ENCODE measurements at places on chromosomes 6 and 20.

GRCh38 chr6:32191696-32192607, 491 bp downstream of the GPSM3 start:
- no peak for DNase-seq

DNA sequence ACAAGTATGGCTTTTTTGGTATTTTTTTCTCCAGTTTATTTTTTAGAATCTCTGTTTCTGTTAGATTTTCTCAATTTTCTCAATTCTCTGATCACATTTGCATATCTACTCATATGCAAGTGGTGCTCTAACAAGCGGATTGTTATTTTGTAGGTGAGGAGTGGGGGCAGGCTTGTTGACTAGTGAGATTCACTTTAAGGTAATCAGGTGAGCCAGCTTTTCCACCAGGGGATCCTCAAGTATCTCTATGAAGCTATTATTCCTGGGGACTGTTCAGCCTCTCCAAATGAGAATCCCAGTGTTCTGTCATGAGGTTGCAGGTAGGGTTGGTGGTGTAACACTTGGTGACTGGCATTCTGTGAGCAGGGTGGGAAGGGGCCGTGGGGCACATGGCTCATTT, 274.3 kb upstream of the FERMT1 start:
- DNase-seq, result no peak

- no peak for DNase-seq
Measured at GRCh38 chr20:59074456-59074855, 31.9 kb upstream of the PRELID3B start.

- no peak for DNase-seq
Measured at GRCh38 chr20:39853636-39854035, 835.4 kb downstream of the MAFB start.

- DNase-seq, result no peak
Measured at GRCh38 chr6:38091613-38092012, 272.1 kb downstream of the ZFAND3 start.

GRCh38 chr6:143125864-143126573, 65.3 kb downstream of the AIG1 start:
- peak; percentile 81 for DNase-seq

DNA sequence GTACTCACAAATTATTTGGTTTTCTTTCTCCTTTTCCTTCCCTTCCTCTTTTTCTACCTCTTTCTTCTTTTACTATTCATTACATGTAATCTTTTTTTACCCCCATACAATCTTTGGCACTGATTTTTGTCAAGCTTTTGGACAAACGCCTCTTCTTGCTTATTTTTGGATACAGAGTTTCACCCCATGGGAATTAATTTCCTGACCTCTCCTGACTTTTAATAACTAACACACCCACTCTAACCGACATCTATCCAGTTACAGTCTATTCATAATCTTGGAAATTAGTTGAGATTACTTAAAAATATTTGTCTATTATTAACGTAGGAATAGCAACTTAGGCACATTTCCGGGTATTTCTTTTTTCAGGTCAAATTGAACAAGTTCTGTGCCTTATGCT, 101.2 kb downstream of the HDGFL1 start:
- no peak for DNase-seq

- no peak for DNase-seq
Measured at GRCh38 chr6:110619275-110619908, 143.0 kb upstream of the SLC22A16 start.

- no peak for DNase-seq
Measured at GRCh38 chr6:107491138-107491609, 1.3 kb downstream of the SOBP start.

DNA sequence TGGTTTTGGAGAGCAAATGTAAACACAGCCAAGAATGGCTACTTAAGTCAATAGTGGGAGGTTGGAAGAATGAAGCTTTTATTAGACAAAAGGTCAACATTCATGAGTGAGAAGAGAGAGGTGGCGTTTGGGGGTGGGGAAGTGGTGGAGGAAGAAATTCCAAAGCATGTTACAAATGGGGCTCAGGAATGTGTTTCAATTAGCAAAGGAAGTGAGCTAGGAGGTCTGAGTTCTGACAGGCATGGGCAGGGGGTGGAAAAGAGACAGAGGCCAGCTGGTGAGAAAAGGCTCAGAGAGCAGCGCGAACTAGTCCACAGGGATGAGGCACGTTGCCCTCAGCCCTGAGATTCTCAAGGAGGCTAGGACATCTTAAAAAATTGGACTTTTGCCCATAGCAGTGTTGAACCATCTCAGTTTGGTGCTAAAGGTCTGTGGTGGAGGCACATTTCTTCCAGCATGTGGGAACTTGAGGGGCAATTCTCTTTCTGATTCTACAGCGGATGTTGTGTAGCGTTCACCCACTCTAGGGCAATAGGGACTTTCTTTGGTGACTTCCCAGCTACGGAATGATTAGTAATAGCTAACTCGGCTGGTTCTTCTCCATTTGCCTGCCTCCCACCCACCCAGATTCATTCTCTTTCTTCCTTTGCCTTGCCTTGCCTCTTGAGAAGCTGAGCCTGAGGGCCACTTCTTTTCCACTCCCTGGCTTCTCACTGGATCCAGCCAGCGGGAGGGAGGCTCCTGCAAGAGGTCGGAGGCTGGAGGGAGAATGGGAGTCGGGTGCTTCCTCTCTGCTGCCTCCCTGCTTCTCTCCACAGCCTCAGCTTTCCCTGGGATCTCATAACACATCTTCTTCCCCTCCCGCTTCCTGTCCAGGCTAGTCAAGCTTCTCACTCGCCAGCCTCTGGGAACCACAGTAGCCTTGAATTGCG, 45.1 kb upstream of the NEDD9 start:
- DNase-seq, result peak; percentile 72

DNA sequence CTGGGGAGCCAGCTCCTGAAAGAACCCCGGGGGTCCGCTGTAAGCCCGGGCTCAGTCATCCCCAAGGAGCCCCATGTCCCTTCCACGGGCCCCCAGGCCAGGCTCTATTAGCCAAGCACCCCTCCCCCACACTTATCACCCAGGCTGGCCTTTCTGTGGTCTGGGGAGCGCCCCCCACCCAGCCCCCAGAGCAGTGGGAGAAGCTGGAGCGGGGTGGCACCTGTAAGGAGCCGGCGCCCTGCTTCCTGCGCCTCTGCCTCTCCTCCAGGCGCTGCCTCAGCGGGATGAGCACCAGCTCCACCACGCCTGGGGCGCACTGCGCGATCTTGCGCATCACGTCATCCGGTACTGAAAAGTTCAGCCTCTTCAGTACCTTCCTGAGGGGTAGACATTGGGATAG, 2.3 kb downstream of the SPEF1 start:
- no peak for DNase-seq

DNA sequence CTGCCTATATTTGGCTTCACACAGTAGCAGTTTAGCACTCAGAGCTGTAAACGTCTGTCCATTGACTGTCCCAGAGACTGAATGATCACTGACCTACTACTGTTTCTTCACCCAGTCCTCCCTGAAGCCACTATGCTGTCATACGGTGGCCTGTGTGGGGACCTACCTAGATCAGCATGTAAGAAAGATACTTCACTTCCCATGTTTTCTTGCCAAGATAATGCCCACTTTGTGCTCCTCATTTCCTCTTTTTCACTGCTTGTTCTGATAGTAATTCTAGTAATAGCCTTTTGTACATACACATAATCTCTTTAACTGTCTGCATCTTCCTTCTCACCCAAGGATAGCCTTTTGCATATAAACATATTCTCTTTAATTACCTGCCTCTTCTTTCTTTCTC, 109.9 kb upstream of the TIAM2 start:
- DNase-seq, result no peak

DNA sequence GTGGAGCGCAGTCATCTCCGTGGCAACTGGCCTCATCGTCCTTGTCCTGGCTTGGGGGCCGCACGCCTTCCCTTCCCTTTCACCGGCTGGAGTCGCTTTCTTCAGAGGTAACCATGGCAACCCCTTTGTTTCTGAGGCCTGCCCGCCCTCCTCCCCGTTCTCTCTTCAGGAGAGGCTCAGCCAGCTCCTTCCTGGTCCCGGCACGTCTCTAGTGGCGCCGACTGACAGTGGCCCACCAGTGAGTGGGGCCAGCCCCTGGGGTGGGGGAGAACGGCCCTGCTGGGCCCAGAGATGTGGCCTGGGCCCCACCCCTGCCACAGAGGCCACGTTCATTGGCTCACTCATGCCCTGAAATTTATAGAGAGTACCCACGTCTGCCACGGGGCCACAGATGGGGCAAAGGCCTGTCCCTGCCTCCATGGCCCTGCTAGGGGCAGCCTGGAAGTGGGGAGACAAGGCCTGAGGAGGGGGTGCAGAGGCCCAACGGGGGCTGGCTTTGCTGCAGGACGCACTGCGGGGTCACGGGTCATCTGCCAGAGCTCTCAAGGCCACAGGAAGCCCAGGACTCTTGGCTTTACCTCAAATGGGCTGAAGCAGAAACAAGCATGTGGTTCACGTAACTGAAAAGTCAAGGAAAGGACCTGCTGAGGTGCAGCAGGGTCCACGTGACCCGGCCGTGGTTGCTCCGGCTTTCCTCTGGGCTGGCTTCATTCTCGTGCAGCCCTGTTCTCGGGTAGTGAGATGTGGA, 1.4 kb upstream of the OSBPL2 start:
- no peak for DNase-seq

- DNase-seq, result no peak
Measured at GRCh38 chr6:81755551-81755950, 3.1 kb upstream of the TENT5A start.

GRCh38 chr6:35596448-35597442, 84.0 kb upstream of the TULP1 start:
- peak; percentile 81 for DNase-seq

DNA sequence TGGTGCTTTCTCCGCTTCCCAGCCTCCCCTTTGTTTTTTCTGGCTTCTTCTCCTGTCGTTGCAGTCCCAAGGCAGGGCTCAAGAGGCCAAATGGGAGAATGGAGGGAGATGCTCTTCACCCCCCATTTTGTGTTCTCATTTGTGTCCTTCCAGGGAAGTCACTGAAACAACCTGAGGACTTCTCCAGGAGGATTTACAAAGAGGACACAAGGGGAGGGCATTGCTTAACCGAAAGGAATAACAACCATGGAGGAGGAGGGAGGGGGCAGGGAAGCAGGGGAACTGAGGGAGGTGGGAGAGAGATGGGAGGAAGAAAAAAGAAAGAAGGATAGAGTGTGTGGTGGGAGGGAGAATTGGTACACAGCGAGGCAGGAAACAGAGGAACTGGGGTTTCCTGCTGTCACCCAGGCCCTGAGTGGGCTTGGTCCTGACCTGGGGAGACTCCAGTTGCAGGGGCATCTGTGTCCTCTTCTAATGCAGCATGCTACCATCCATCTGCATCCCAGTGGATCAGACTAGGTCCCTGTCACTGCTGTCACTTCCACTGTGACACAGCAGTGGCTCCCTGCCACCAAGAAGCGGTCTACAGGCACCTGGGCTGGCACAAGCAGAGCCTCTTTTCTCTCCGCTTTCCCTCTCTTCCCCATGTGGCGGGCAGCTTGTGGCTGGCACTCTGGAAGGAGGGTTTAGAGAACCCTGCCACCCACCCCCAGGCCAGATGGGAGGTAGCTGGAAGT, 17.1 kb upstream of the MLN start:
- no peak for DNase-seq

DNA sequence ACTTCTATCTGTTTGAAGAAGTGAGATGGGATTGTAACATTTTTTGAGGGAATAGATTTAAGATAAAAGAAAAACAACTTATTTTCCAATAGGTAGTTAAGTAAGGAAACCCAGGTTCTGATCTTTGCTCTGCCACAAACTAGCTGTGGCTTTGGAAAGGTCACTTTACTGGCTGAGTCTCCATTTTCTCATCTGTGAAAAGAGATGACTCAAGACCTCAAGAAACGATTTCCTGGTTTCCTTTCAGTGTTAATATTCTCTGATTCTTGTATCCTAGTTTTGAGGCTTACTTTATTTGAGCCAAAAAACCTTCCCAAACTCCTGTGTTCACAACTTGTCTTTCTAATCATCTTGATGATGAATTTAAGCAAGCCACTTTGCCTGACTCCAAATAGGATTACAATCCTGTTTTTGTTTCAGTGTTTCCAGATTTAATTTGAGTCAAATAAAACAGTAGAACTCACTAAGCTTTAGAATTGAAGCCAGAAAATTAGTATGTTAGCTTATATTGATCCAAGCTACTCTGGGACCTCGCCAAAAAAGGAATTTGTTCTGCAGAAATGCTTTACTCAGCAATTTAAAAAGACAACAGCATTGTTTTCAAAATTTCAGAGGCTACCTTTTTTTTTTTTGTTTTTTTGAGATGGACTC, 51.1 kb downstream of the ENPP1 start:
- no peak for DNase-seq

DNA sequence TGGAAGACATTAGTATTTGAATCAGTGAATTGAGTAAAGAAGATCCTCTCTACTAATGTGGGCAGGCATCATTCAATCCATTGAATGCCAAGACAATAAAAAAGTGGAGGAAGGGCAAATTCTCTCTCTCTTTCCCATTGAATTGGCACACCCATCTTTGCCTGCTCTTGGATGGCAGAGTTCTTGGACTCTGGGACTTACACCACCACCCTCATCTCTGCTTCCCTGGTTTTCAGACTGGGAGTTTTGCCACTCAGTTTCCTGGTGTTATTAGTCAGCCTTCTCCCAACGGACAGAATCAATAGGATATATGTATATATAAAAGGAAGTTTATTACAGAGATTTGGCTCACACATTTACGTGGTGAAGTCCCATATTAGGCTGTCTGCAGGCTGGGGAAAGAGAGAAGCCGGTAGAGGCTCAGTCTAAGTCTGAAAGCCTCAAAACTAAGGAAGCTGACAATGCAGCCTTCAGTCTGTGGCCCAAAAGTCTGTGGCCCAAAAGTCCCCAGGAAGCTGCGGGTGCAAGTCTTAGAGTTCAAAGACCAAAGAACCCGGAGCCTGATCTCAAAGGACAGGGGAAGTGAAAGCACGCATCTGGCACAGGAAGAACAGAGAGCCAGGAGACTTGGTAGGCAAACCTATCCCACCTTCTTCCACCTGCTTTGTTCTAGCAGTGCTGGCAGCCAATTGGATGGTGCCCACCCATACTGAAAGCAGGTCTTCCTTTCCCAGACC, 64.4 kb downstream of the SMPDL3A start:
- DNase-seq, result no peak

- DNase-seq, result no peak
Measured at GRCh38 chr6:163571730-163572129, 157.2 kb downstream of the QKI start.

- no peak for DNase-seq
Measured at GRCh38 chr6:24686946-24687345, 20.1 kb downstream of the ACOT13 start.

DNA sequence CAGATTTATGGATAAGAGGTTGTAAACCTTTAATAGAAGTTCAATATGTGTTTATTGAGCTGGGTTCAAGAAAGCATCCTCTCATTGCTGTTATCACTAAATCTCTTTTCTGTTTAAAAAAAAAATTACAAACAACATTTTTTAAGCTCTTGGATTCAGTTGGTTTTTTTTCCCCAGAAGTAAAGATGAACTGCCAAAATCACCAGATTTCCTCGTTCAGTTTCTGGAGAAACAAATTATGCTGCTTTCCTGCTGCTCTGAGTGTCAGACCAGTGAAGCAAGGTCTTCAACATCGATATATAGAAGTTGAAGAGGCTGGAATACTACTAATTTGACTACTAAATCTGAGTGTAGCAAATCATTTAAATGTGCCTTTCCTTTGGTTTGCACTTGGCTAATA, 352.1 kb upstream of the IRAK1BP1 start:
- no peak for DNase-seq

GRCh38 chr6:131640100-131640499, 3.0 kb downstream of the ENPP3 start:
- DNase-seq, result no peak

All from AG04449 (cell line).